ENCODE measurements at places on chromosomes 12 and 14. TPM values are rescaled to one million over a fixed set of nuclear protein-coding genes. Genes with fewer than 3 reads are reported as not detected.

GRCh38 chr12:31900271-31900670 lies 58.9 kb upstream of the RESF1 start:
- DNase-seq, result no peak

DNA sequence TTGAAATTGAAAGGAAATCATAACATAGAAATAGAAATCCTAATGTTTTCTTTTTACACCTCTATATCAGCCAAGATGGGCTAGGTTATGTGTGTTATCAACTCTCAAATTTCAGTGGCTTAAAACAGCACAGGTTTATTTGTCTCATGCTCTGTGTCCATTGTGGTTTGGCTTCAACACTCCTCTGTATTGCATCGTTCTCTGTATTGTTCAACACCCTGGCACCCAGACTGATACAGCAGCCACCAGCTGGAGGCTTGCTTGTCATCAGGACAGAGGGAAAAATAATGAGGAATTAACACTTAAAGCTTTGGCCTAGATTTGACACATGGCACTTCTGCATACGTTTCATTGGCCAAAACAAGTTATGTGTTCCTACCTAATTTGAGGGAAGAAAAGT lies 234.2 kb upstream of the ARHGAP5 start:
- DNase-seq, result no peak

- peak; percentile 69 for DNase-seq
Observed at GRCh38 chr14:92659765-92660561, 88.5 kb downstream of the LGMN start.

Gene SPPL3
- 28.3 TPM for total RNA-seq

DNA sequence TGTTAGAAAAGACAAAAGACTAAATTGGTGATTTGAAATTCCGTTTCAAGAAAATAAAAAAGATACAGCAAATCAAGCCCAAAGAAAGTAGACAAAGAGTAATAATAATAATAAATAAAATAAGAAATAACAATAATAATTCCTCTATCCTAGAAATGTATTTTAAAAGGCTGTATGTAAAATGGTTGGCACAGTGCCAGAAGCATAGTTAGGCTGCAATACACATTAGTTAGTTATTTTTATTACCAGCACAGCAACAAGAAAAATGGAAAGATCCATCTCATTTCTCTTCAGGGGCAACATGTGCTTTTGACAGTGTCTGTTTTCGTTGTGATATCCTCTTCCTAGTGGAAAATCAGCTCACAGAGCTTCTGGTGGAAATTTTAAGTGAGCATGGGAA lies 174.1 kb upstream of the TMTC1 start:
- DNase-seq, result no peak

All from Right ventricle myocardium superior (tissue), 1 donor.